Thoracic aorta (tissue), 2 donors: ENCODE measurements at places on chromosomes 11 and 22.

DNA sequence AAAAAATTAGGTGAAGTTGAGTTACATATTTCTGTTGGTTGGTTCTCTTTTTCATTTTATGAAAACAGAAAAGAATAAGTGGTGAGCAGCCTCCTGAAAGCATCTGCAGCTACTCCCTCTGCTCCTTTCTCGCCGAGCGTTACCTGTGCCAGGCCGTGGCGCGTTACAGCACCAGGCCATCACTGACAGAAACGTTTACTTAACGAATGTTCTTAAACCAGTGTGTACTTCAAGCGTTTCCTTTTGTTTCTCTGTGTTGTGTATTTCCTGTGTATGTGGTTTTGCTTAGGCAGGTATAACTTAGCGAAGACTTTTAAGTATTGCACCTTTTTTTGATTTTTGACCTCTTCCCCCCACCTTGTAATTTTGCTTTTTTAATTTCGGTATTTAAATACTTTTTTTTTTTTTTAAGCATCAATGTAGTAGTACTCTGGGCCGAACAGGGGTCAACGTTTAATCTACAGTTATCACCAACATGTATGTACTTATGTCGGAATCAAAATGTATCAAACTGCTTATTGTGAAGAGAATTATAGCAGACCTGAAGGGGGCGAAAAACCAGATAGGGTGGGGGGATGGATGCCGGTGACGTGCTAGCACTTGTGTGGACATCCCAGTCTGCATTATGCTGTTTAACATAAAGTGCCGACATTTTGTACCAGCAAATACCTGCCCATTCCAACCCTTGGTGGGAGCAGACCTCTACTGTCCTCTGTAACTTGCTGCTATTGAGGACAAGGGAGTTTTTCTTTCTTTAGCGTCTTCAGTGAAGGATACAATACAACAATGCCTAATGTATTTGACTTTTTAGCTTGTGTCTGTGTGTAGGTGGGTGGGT, 21.6 kb upstream of the ADSL start:
- no peak for DNase-seq

DNA sequence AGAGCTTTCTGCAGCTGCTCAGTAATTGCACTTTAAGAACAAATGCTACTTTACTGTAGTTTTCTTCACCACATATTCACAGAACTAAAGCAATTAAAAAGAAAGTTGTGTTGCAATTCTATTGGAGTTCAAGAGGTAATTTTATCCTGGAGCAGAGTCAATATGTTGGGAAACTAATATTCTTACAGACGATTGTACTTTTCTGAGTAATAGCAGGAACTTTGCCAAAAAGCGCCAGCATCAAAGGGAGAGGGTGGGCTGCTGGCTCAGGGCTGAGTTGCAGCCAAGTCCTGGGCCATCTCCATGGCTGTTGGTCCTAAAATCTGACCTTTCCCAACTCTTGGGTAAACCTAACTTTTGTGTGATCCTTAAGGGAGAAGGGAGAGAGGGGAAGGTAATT, 73.6 kb upstream of the MYO18B start:
- DNase-seq, result no peak

DNA sequence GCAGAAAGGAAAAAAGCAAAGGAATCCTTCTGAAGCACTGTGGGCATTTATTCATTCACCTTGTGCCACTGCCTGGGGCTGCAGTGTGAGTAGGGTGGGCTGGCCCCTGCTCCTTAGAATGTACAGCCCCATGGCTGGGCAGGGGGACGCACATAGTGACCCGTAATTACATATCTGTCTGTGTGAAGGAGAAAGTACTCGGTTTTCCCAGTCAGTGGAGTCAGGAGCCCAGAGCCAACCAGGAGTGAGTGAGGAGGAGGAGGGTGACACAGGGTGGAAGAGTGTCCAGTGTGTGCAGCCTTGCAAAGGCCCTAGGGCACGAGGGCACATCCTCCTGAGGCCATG, 91.9 kb downstream of the CDKN1C start:
- no peak for DNase-seq

DNA sequence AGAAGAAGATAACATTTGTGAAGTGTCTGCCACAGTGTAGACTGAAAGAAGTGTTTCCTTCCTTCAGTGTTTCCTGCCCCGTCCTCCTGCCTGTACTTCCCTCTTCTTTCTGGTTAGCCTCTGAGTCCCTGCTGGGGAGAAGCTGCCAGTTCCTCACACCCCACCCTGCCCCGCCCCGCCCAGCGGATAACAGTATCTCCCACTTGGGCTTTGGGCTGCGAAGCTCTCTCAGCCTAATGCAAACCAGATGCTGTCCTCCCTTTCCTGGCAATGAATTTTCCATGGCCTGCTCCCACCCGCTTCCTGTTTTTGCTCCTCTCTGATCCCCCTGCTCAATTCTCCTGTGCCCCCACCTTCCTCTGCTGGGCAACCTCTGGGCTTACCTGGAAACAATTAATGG, 5.2 kb upstream of the RAB3IL1 start:
- no peak for DNase-seq

DNA sequence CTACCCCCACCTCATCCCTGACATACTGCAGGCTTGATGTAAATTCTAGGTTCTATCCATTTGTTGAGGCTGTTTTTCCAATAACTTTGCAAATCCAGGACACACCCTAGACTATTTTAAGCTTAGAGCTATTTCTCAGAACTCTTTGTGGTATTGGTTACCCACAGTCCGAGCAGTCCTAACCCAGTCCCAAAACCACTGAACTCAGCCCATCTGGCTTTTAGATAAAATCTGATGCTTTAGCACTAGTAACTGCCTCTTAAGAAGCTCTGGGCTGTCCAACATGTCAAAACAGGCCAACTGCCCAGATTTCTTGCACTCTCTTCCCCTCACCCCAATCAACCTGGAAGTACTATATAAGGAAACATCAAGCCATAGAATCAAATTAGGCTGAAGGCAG, 344.4 kb upstream of the CADM1 start:
- DNase-seq, result no peak

DNA sequence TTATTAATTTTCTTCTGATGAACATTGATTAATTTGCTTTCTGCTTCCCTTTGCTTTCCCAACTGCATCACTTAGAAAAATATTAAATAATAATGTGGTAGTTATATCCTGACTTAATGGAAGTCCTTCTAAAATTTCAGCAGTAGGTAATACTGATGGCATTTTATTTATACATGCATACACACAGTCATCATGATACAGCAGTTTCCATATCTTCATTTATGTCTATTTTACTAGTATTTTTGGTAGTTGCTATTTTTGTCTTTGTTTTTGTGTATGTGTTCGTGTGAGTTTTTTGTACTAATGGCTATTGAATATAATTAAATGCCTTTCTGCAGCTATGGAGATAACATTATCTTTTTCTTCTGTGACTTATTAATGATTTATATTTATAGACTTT, 484.7 kb upstream of the CNTN5 start:
- DNase-seq, result no peak

DNA sequence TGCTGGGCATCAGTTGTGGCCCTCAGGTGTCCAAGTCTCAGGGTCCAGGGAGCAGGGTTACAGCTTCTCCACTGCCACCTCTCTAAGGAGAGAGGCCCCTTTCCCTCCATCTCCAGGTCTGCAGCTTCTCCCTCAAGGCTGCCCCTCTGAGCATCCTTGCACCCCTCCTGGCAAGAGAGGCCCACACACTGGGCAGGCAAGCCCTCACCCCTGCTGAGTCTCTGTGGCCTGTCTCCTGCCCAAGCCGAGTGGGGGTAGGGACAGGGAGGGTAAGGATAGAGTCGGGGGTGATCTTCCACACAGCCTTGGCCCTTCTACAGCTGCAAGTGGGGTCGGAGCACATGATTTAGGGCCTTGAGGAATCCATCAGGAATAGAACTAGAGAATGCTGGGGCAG, 76.6 kb downstream of the ST3GAL4 start:
- DNase-seq, result no peak
